ENCODE measurements at places on chromosomes 12 and 14.

GRCh38 chr14:105398726-105399465 lies 558 bp downstream of the TEX22 start:
- no peak for DNase-seq

DNA sequence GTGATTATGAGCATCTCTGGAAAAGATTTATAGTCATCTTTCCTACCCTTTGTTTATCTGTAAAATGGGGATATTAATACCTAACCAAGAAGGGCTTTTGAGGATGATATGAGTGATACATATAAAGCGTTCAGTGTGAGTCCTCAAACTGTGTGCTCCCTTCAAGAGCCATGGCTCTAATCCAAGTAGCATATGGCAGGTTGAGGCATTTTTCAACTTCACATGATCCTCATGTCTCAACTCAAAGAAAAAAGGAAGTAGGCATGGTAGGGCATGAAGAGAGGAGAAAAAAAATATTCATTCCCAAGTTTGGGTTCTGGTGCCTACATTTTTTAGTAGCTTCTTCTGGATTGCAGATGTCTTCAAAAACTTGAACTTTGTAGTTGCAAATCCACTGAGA lies 286.3 kb upstream of the ATP2B1 start:
- no peak for DNase-seq

- DNase-seq: no peak
These were observed 5.1 kb downstream of the CACNA1C start for GRCh38 chr12:2057795-2058408.

- DNase-seq: no peak
These were observed 121.7 kb downstream of the PAPOLA start for GRCh38 chr14:96623676-96624484.

DNA sequence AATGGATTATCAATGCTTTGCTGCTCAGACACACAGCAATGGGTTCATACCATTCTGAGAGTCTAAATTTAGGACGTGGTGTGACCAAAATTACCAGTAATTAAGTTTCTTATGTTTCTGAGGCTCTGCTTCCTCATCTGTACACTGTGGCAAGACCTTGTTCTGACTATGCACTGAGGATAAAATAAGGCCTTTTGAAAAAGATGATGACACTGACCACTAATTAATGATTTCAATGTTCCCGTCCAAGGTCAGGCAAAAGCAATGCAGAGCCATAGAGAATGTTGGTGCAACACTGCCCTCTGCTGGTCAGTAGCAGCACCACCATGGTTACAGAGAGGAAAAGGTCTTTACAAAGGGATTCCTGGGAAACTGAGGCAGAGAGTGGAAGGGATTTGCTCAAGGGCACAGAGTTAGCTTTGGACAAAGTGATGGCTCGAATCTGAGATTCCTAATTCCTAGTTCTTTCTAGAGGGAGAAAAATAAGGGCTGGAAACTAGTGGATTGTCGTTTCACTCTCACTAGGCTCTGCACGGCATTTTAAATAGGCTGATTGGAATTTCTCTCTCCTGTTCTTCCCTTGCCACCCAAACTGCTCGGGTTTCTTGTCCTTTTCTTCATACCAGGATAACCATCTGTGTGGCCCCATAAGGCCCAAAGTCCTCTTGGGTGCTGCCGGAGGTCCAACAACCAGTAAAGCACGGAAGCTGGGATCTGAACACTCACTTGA lies 22.3 kb upstream of the P2RX7 start:
- peak; percentile 55 for DNase-seq

DNA sequence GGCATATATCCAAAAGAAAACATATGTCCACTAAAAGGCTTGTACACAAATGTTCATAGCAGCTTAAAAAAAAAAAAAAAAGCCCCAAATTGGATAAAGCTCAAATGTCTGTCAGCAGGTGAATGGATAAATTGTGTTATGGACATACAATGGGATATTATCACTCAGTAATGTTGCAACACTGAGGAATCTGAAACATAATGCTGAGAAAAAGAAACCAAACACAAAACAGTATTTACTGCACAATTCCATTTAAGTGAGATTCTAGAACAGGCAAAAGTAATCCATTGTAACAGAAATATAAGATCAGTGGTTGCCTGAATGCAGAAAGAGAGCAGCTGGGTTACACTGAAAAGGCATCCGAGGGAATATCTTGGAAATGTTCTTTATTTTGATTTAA lies 117.9 kb downstream of the SLC15A5 start:
- no peak for DNase-seq

- DNase-seq: no peak
These were observed 6.2 kb downstream of the LRCOL1 start for GRCh38 chr12:132604151-132604618.

GRCh38 chr12:120110550-120111501 lies 5.7 kb downstream of the RAB35 start:
- no peak for DNase-seq

GRCh38 chr12:88866881-88867280 lies 286.6 kb upstream of the KITLG start:
- no peak for DNase-seq

DNA sequence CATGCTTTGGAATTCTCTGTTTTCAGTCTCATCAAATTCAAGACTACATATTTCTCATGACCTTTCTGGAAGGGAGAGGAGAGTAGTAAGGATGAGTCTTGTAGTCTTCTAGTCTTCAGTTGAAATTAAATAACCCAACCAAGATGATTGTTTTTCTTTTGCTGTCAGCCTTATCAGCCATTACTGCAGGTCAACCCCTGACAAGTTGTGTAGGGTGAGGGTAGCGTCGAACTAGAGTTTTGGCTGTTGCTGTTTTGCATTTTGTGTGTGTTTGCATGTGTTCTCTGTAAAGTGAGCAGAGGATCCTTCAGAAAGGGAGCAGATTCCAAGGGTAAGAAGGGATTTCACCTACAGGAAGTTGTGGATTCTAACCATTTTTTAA lies 28.4 kb downstream of the DIP2B start:
- DNase-seq: no peak

DNA sequence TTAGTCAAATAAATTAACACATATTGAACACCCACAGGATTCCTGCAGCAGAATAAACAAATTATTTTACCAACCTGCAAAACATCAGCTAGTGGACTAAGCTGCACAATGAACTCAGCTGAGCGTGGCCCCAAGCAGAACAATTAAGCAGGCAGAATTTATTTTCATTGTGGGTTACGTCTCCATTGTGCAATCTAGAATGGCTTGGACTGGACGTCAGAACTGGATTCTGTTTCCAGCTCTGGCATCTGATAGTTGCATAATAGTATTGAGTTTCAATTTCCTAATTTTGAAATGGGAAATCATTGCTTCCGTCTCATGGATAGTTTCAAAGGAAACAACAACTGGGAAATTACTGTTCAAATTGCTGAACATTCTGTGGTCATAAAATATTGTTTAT lies 35.5 kb upstream of the RERG start:
- no peak for DNase-seq

- no peak for DNase-seq
These were observed 67.2 kb downstream of the GNS start for GRCh38 chr12:64691795-64692583.

GRCh38 chr14:91363776-91364523 lies 53.7 kb downstream of the CCDC88C start:
- DNase-seq: no peak

Data from large intestine (tissue), 12 donors.